ENCODE measurements at places on chromosomes 1 and 21.

GRCh38 chr21:34807881-34808568, 139.2 kb downstream of the CLIC6 start:
- DNase-seq, result peak; percentile 39

GRCh38 chr1:89262643-89263042, 10.0 kb downstream of the GBP5 start:
- no peak for DNase-seq

DNA sequence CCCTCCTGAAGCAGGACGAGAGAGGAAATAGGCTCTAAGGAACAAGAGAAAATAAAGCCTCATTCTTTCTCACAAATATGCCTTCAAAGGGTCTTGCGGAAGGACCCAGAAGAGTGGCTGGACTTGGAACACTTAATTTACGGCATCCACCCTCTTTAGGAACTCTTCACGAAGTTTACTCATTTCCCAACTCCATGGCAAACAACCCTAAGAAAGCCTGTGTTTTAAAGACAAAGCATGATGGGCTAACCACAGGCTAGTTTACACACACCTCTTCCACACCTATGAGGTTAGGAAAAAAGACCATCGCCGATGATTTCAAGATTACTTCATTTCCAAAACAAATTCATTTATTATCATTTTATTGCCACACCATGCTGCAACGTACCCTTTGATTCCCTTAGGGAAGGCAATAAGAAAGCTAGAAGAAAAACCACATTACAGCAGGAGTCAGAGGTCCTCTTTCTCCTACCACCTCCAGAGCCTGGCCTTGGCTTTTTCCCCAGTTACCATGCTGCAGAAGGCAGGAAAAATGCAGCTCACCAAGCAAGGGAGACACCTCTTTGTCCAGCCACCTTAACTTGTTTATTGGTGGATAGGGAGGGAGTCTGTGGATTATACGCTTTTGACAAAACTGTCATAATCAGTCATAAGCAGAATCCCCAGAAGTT, 29.6 kb downstream of the CHI3L2 start:
- DNase-seq, result no peak

DNA sequence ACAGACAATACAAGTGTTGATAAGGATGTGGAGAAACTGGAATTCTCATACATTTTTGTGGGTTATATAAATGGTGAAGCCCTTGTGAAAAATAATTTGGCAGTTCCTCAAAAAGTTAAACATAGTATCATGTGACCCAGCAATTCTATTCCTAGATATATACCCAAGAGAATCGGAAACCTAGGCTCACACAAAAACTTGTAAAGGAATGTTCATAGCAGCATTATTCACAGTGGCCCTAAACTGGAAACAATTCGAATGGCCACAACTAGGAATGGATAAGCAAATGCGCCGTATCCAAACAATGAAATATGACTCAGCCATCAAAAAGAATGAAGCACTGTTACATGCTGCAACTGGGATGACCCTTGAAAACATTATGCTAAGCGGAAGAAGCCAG, 3.9 kb upstream of the CD247 start:
- DNase-seq, result no peak

DNA sequence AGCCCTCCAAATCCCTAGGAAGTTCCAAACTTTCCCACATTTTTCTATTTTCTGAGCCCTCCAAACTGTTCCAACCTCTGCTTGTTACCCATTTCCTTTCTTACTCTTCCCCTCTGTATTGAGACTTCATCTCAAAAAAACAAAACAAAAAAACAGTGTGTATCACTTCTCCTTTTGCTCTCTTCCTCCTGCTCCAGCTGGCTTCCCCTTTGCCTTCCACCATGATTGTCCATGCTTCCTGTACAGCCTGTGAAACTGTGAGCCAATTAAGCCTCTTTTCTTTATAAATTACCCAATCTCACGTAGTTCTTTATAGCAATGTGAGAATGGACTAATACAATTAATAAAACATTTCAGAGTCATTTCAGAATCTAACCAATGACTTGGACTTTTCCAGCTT, 69.6 kb upstream of the KRTAP19-8 start:
- DNase-seq, result no peak

GRCh38 chr1:94532077-94532476, 9.5 kb downstream of the F3 start:
- no peak for DNase-seq

DNA sequence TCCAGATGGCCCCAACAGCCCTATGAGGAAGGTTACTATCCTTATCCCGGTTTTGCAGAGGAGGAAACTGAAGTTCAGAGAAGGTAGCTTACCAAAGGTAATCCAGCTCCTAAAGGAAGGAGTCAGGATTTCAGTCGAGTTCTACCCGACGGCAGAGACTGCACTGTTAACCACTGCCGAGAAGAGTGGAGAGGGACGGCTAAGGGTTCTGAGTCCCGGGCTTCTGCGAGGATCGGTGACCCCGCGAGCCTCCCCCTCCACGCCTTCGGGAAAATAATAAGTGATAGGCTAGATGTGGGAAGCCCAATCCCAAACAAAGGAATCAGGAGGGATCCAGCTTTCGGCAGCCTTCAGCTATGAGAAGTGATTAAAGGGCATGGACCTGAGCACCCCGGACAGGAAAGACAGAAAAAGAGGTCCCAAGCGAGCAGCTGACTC, 587 bp downstream of the TMEM53 start:
- DNase-seq, result no peak

DNA sequence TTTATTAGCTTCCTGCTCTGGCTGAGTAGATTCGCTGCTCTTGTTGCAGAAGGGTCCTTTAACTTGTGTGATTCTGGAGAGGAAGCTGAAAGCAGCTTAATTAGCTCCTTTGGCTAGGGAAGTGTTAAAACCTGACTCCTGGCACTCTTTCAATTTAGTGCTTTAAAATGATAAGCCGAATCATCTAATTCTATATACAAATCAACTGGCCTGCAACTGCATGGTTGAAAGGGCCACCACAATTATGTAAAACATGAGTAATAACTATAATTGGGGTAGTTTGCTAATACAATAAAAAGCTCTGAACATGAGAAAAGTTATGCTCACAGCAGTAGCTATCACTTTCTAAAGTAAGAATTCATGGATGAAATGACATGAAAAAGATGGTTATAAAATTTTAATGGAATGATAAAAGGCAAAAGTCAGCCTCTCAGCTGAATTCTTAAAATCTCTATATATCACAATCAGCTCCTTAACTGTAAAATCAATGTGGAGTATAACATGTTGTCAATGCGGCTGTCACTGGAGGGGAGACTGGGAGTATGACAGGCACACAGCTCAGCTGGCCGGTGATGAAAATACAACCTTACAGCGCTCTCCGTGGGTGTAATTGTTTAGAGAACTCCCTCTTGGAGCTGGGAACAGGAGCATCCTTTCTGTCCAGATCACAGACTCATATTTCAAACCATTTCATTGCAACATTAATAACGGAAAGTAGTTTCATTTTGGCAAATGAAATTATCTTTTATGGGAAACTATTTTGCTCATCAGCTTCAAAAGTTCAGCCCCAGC, 324.4 kb downstream of the KCTD3 start:
- no peak for DNase-seq

DNA sequence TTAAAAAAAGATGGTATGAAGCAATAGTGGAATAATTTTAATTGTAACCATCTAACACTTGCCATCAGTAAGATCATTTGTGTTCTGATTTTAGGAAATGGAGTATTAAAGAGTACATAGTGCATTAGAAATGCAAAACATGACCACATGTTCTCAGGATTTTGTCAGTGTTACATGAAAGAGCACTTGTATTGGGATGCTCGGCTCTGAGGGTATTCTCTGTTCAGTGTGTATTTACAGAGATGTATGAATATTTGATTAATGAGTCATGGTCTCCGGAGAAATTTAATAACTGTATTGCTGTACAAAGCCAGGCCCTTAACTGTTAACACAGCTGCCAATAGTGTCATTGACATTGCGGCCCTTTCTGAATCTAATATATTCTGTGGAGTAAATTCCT, 91.7 kb downstream of the ATG4C start:
- no peak for DNase-seq

GRCh38 chr1:236948996-236949395, 55.2 kb downstream of the MT1HL1 start:
- DNase-seq, result no peak

DNA sequence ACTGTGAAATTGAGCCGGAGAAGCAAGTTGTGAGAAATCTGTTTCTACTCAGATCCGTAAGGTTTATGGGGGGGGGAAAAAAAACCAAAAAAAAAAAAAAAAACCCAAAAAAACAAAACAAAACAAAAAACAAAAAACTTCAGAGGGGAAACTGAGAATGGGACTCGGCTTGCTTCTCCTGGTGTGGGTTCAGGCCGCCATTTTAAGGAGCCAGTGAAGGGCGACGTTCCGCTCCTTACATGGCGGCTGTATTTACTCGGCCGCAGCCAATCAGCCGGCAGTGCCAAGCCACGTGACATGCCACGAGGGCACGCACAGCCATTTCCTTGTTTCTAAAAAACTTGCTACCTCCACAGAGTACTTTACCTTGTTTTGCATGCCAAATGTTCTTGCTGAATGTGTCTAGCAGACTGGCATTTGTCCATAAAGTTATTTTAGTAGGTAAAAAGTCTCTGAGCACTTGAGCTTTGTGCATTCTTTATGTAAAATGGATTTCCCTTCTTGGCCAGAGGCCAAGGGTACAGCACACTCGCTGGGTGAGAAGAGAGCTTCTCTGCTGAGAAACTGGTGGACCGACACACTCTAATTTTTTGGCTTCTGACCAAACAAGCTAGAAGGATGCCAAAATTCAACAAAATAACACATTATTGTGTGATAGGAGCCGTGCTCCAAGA, 101.8 kb downstream of the NFIA start:
- DNase-seq, result no peak

- DNase-seq, result no peak
These were observed 119.7 kb upstream of the ADAMTS5 start for GRCh38 chr21:27086630-27087029.

GRCh38 chr1:107668762-107669161, 296.2 kb downstream of the VAV3 start:
- DNase-seq, result no peak

GRCh38 chr1:97196825-97197516, 475.4 kb downstream of the PTBP2 start:
- DNase-seq, result no peak

- no peak for DNase-seq
These were observed 28.4 kb upstream of the CASQ2 start for GRCh38 chr1:115796897-115797296.

- DNase-seq, result no peak
These were observed 10.8 kb downstream of the ADAMTSL4 start for GRCh38 chr1:150560011-150560438.

GRCh38 chr1:215140135-215140534, 57.6 kb downstream of the KCNK2 start:
- DNase-seq, result no peak

GRCh38 chr1:90175490-90176167, 180.7 kb downstream of the ZNF326 start:
- DNase-seq, result no peak

GRCh38 chr1:81113688-81114087, 687.0 kb upstream of the ADGRL2 start:
- no peak for DNase-seq

DNA sequence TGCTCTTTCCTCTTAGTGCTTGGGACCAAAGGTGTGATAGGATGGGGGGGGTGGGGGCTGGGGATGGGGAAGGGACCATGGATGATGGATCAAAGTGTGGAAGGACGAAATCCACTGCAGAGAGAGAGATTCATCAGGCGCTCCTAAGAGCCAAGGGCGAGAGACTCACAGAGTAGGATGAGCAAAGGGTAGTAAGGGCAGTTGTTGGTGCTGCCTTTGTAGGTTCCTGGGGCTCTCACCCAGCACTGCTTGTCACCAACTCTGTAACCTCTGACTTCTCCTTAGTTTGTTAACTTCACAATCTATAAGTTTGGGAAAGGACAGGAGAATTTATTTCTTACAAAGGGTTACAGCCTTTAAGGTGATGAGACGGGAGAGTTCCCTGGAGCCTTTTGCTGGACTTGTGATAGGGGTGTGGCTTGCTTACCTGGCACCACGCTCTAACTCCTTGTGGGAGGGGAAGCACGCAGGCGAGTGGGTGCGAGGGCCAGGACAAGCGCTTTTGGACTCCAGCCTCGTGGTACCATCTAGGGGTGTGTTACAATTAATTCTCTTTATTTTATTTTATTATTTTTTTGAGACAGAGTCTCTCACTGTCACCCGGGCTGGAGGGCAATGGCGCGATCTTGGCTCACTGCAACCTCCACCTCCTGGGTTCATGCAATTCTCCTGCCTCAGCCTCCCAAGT, 1.6 kb upstream of the PDXK start:
- no peak for DNase-seq

DNA sequence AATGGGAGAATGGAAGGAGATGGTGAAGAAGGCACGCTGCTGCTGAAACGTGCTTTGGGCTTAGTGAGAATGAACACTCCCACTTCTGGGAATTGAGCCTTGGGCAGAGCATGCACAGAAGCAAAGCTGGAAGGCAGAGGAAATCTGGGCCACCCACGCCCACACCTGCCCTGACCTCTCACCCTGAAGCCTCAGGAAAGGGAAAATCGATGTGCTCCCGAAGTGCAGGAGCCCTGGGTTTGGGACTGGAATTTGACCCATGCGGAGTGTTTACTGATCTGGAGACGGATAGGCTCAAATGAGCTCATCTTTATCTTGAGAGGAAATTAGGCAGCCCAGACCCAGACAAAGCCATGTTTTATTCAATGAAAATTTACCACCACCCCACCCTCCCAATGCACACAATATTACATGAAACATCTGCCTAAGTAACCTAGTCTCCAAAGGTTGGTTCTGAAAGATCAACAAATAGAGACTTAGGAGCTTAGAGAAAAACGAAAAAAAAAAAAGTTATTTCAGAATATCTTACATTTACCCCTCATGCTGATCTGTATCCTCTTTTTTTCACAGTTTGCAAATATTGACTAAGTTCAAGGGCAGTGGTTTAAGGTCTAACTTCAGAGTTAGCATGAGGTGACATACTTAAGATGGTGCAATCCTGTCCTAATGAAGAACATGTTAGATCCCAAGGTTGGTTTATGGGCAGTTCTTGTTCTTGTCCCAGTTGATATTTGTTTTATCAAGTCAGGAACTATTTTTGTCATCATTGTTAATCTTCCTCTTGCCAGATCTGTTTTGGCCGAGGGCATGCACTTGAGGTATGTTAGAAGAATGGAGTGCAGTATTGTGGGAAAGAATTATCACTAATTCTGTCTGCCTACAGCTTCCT, 63.0 kb downstream of the PROX1 start:
- DNase-seq, result no peak

- DNase-seq, result no peak
These were observed at the start of gene MMEL1 for GRCh38 chr1:2632561-2633361. MMEL1 (minus strand) TSS chr1:2633016; CDS start chr1:2629484, 3,532 bp downstream.

DNA sequence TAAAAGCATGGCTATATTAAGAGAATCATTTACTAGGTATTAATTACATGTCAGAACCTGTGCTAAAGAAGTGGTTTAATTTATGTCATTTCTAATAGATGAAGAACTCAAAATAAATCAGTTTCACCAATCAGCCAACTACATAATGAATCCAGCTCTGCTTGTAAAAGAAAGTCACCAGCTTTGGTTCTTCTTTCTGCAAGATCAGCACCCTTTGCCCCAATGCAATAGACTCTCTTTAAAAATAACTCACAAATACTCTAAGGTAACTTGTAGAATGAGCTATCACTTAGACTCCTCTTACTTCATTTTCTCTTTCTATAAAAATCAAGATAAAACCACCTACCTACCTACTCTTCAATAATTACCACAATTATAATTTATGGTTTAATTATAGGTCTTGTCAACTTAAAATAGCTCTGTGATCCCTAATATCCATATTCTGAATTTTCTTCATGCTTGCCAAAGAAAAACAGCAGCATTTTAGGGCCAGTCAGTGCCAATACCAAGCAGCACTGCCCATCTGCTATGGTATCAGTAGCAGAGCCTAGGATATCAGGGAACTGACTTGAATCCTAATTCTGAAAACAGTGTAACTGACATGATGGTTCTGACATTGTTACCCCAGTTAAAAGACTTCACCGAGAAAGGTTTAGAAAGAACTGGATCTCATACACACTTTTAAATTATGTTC, 11.3 kb downstream of the SLC19A2 start:
- DNase-seq, result no peak
